ENCODE measurements at places on chromosomes 3 and 15.

GRCh38 chr3:114739627-114740026, 407.5 kb downstream of the ZBTB20 start:
- DNase-seq: no peak

DNA sequence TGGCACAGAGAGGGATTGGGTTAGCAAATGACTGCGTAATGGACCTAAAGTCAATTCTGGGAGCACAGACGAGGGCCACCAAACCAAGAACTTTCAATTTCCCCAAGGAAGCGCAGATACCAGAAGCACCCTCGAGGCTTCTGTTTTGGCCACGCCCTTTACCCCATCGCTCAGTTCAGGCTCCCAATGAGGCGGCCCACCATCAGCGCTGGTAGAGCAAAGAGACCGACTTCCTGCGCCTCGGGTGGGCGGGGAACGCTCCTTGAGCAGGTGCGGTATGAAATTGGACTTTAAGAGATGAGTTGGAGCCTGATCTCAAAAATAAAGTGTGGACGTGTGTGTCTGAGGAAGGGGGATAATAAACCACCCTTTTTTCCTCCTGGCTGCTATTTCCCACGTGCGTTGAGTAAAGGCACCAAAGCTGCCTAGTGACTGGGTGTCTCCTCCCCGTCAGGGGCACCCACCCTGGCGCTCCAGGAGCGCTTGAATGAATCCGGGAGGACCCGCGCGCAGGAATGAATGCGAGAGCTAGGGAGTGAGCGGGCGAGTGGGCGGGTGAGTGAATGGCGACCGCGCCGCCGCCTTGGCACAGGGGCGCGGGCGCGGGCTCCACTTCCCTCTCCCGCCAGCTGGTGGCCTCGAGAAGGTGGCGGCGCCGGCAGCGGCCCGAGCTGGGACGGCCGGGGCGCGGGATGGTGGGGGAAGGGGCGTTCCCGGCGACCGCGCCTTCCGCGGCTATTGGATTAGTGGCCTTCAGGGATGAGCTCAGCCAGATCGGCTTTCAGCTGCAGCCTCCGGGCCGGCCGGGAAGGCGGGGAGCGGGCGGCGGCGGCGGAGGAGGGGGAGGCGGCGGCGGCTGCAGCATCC, at the start of gene SPSB4:
Gene SPSB4 (plus strand): TSS at position 772 of the 867 bp plus-strand sequence. CDS start 14,758 bp downstream, outside the sequence.
- peak; percentile 22 for DNase-seq

GRCh38 chr15:22778796-22779195, 7.6 kb upstream of the NIPA1 start:
- DNase-seq: no peak

DNA sequence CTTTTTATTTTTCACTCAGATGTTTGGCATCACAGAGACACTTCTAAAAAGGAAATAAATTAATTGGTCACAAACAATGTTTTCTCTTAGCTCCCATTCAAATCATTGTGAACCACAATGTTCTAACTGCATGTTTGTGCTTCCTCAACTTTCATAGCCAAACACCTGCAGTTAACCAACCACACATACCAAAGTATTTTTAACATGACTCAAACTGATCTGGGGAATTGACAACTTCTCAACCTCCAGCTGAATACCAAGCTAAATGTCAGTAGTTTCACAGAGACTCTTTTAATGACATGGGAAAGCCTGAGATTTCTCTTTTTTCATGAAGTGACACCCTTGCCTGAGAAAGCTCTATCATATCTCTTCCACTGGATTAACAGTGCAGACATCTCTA, 217.9 kb upstream of the MME start:
- no peak for DNase-seq

- DNase-seq: no peak
These were observed 28.5 kb upstream of the KCNMB2 start for GRCh38 chr3:178507507-178508442.

DNA sequence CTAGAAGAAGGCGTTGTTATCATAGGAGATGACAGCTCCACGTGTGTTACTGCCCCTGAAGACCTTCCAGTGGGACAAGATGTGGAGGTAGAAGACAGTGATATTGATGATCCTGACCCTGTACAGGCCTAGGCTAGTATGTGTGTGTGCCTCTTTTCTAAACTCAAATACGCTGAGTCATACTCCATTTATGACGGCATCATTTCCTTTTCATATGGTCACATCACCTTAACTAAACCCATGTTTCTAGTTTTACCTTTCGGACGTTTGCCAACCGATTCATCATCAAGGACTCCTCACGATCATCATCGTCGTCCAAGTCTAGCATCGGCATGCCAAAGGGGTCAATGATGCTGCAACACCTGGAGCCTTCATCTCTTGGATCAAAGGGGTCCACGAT, 149.0 kb downstream of the CBLB start:
- DNase-seq: no peak

GRCh38 chr15:92035961-92036360, 182.5 kb downstream of the SLCO3A1 start:
- DNase-seq: no peak

GRCh38 chr15:35080226-35080625, 4.9 kb downstream of the NANOGP8 start:
- no peak for DNase-seq

GRCh38 chr3:166282931-166283330, 445.7 kb upstream of the BCHE start:
- DNase-seq: no peak

DNA sequence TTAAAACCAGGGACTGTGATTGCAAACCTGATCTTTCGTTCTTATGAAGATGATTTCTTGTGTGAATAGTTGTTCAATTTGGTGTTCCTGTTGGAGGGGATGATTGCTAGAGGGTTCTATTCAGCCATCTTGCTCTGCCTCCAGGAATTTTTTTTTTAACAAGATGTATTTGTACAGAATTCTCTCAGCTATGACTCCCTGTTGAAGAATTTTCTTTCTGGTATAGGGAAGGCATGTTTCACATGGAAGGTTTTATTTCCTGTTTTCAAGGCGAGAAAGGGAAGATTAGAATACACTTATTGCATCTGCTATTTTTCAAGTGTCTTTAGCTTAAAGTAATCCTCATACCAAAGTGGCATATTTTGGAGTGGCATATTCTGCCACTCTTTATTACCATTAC, 5.6 kb upstream of the LRRC34 start:
- DNase-seq: no peak

DNA sequence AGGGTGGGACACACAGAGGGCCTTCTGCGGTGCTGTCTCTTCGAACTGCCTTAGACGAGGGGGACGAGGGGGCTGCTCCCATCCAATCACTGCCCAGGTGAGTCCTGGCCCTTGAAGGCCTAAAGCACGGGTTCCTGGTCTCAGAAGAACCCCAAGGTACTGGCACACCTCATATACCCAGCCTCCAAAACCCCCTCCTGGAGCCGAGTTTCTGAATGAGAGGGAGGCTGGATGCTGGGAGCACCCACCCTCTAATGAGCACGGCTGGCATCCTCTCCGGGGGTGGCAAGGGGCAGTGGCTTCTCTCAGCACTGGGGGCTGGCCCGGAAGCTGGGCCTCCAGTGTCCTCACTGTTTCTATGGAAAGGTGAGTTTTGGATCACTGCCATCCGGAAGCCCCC, 165.6 kb downstream of the LRRK1 start:
- DNase-seq: no peak

GRCh38 chr3:69016102-69016501, 2.6 kb upstream of the EOGT start:
- no peak for DNase-seq

GRCh38 chr3:47384425-47384824, 3.6 kb downstream of the PTPN23 start:
- DNase-seq: no peak

- DNase-seq: no peak
These were observed 150.2 kb downstream of the TP63 start for GRCh38 chr3:189781415-189781814.

- DNase-seq: no peak
These were observed 7.2 kb downstream of the SH3BP5 start for GRCh38 chr3:15325228-15325627.

GRCh38 chr3:106514431-106514830, 645.6 kb upstream of the CBLB start:
- DNase-seq: no peak

- DNase-seq: peak; percentile 1
These were observed 2.1 kb downstream of the TRIM69 start for GRCh38 chr15:44738340-44738984.

DNA sequence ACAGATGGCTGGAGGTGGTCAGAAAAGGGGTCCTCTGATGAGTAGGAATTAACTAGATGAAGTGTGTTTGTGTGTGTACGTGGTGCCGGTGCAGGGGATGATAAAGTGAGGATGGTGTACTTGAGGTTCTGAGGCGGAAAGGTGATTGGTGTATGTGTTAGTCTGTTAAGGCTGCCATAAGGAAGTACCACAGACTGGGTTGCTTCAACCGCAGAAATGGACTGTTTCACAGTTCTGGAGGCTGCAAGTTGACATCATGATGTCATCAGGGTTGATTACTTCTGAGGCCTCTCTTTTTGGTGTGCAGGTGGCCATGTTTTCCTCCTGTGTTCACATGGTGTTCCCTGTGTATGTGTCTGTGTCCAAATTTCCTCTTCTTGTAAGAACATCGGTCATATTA, 202.4 kb upstream of the RGMA start:
- no peak for DNase-seq

DNA sequence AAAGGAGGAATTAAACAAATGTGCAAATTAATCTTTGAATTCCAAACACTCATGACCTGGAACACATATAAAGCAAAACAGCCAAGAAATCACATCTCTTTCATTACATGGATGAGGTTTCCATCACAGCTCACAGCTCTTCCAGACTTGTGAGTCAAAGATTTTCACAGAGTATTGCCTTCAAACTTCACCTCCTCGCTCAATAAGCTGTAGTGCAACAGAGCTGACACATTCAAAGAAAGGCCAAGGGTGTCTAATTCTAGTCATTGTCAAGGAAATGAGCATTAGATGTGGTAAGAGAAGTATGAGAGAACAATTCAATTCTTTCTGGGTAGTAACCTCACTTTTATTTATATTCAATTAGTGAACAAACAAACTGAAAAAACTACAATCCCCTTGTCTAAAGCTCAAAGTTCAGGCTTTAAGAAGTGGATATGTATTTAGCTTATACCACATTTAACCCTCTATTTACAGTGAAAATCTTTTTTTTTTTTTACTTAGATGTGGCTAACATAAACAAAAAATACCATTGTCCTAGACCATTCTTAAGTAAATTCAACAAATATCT, 11.9 kb downstream of the WDR72 start:
- DNase-seq: no peak

GRCh38 chr3:2578560-2578959, 479.9 kb downstream of the CNTN4 start:
- DNase-seq: no peak

GRCh38 chr15:94691169-94691568, 459.8 kb downstream of the MCTP2 start:
- no peak for DNase-seq

GRCh38 chr3:128845778-128846485, 33.5 kb upstream of the ACAD9 start:
- peak; percentile 14 for DNase-seq

DNA sequence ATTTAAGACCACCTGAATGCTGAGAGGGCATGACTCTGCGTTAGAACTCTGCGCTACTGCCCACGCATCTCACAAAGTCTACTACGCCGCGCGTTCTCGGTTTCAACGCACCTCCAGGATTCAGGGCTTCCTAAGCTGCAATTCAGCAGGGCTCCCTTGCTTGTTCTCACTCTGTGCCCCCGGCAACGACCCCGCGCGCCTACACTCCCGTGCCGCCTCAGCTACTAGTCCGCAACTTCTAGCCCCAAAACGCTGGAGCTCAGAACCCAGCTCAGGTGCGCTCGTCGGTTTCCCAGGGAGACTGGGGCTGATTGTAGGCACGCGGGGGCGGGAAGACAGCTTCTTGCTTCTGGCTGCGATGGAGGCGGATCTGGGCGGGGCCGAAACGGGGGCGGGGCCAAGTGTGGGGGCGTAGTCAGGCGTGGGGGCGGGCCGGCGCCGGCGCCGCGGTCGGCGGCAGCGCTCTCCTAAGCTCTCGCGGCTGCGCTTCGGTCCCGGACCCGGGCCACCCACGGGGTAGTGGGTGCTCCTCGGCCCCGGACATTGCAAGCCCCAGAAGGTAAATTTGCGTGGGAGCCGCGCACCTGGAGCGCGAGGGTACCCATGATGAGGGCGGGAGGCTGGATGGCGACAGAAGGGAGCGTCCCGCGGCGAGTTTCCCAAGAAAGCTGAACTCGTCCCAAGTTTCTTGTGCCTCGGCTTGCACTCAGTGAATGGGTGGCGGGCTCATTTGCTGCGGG, at the start of gene ARHGEF26:
Gene ARHGEF26 (plus strand): TSS at position 430 of the 740 bp plus-strand sequence. CDS start 603 bp downstream, outside the sequence.
- DNase-seq: peak; percentile 43

GRCh38 chr3:59558906-59559720, 509.3 kb upstream of the CFAP20DC start:
- DNase-seq: no peak

GRCh38 chr3:124995460-124995994, 60.3 kb downstream of the HEG1 start:
- DNase-seq: peak; percentile 35

DNA sequence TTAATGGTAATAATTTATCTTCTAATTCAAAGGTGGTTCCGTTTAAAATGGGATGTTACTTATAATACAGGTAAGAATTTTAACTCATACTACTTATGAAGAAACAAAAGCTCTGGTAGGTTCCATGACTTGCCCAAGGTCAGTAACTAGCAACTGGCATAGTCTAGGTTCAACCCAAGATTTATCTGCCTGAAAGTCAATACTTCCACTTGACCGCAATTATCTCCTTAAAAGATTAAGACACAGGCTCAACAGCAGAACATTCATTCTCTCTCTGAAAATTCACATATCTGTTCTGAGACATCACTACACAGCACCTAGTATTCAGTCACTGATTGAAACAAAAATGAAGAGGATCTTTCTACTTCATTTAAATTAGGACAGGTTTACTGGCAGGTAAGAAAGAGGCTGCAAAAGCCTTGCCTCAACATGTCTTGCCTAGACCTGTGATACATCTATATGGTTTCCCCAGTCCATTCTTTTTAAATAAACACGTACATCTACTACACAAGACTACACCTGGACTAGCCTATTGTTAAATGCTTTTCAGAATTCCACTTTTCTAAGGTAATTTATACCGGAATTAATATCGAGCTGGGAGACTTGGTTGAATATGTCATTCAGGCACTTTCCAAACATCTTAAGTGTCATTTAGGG, 1.2 kb downstream of the CSNK1G1 start:
- DNase-seq: no peak

GRCh38 chr3:23052620-23053019, 150.5 kb upstream of the UBE2E2 start:
- no peak for DNase-seq

- peak; percentile 77 for DNase-seq
These were observed 34.8 kb upstream of the CD47 start for GRCh38 chr3:108125550-108126071.

GRCh38 chr3:119311081-119311925, 17.1 kb downstream of the ARHGAP31 start:
- DNase-seq: no peak
